ENCODE measurements at places on chromosomes 1 and 21. TPM values are rescaled to one million over a fixed set of nuclear protein-coding genes. Genes with fewer than 3 reads are reported as not detected.

GRCh38 chr21:42332557-42333317 lies 17.5 kb upstream of the TFF3 start:
- no peak for DNase-seq

- peak; percentile 56 for DNase-seq
These were observed 61.4 kb upstream of the DIRAS3 start for GRCh38 chr1:68111519-68112436.

- DNase-seq = peak; percentile 13
These were observed 90.9 kb downstream of the LRRC8C start for GRCh38 chr1:89723863-89724262.

DNA sequence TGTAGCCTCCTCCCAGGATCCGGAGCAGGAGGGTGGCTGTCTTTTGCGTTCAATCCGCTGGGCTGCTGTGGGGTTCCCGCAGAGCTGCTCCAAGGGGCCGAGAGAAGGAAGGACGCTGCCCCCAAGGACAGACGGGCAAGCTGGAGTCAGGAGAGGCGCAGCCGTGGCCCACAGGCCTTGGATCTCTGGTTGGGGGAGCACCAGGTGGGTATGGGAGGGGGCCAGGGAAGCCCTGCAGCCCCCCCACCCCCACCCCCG lies 15.9 kb upstream of the SKI start:
- no peak for DNase-seq

DNA sequence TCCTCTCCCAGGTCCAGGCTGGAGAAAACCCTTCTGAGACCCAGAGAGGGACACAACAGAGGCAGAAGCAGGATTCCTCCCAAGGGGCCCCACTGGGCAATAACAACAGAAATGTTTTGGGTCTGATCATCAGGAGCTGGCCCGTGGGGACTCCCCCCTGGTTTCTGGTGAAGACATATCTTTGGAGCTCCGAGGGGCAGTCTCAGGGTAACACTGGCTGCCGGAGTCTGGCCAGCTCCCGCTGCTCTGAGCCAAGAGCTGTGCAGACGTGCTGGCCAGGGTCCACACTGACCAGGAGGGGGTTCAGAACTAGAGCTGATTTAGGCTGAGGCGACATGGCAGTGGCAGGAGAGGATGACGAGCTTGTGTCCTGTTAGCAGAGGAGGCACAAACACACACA lies 13.1 kb downstream of the ECE1 start:
- no peak for DNase-seq

GRCh38 chr1:211198880-211199279 lies 60.3 kb upstream of the RCOR3 start:
- DNase-seq = no peak

DNA sequence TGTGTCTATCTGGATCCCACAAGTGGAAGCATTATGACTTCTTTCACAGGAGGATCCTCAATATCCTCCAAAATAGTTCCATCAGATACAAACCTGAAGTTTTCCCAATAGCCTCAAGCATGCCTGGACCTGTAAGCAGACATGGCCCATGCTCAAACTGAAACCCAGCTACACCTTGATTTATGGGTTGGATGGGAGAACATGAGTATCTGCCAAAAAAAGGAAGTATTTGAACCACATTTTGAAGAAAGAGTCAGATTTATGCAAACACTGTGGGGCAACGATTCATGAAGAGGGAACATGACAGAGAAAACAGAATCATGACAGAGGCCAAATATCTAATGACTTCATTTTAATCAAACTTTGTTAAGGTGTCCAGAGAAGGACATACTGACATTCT lies 351.0 kb upstream of the NFIA start:
- no peak for DNase-seq

DNA sequence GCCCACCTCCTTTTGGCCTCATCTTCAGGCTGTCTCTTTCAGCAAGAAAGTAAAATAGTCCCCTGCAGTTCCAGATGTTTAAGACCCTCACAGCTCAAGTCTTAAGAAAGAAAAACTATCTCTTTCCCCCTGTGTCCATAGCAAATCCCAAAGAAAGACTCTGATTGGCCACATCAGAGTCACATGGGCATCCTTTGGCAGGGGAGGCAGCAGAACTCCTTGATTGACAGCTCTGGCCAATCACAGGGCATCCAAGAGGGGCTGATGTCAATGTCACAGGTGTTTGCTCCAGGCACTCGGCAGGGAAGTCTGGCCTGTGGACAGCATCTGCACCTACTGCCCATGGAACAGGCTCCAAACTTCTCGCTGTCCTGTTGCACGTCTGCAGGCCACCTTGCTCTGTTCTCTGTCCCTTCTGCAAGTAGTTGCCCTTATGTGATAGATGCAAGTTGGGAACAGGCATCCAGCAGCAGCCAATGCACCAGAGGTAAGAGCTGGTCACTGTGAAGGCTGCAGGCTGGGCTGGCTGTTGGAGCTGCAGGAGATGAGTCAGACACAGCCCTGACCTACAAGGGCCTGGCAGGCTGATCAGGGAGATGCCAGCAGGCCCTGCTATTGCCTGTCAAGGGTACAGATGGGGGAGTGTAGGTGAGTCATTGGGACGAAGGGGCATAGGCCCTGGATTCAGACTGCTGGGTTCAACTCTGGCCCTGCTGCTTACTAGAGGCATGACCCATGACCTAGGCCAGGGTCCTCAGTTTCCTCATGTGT lies 96.8 kb upstream of the TMEM51 start:
- DNase-seq = no peak

DNA sequence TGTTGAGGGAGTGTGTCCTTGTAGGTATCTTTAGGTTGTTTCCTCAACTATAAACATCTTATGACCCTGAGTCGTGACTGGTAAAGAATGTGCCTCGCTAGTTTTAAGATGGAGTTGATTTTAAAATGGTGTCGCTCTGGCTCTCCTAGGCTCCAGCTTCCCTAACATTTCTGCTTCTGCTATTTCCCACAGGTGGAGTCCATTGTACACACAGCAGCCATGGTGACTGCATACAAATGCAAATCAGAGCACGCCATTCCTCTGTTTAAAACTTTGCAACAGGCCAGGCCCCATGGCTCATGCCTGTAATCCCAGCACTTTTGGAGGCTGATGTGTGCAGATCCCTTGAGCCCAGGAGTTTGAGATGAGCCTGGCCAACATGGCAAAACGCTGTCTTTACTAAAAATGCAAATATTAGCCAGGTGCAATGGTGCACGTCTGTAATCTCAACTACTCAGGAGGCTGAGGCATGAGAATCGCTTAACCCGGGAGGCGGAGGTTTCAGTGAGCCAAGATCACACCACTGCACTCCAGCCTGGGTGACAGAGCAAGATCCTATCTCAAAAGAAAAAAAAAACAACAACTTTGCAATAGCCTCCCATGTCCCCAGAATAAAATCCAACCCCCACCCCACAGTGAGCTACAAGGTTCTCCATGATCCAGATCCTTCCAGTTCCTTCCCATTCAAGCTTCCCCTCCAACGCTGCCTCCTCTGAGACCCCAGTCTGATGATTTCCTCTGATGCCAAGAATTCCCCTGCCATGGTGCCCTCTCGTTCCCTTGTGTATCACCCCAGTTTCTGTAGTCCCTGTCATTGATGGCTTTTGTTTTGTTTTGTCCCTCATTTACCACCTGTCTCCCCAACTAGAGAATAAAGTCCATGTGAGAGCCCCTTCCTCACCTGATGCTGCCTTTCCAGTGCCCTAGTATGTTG lies 36.9 kb upstream of the KLHDC7A start:
- no peak for DNase-seq

GRCh38 chr1:22932803-22933470 lies 39.7 kb downstream of the LACTBL1 start:
- DNase-seq = no peak

GRCh38 chr1:115697619-115698018 lies 55.8 kb downstream of the VANGL1 start:
- DNase-seq = no peak

- no peak for DNase-seq
These were observed 274.1 kb downstream of the FOXD2 start for GRCh38 chr1:47711848-47712492.

DNA sequence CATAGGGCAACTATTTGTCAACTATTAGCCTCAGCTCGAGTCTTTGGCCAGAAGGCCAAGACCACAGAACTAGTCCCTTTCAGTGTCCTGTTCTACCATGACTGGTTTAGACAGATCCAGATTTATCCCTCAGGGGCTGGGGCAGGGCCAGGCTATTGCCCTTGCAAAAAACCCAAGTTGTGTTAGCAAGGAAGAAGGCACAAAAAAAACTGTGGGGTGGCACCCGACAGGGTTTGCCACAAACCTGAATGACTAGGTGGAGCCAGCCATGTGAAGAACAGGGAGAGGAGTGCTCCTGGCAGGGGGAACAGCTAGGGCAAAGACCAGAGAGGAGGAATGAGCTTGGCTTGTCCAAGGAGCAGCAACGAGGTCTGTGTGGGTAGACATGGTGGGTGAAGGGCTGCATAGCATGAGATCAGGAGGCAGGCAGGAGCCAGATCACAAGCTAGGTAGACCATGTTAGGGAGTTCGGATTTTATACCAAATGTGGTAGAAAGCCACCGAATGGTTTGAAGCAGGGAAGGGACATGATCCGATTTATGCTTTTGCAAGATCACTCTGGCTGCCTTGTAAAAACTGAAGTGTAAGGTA lies 4.3 kb downstream of the DCST1 start:
- DNase-seq = no peak

DNA sequence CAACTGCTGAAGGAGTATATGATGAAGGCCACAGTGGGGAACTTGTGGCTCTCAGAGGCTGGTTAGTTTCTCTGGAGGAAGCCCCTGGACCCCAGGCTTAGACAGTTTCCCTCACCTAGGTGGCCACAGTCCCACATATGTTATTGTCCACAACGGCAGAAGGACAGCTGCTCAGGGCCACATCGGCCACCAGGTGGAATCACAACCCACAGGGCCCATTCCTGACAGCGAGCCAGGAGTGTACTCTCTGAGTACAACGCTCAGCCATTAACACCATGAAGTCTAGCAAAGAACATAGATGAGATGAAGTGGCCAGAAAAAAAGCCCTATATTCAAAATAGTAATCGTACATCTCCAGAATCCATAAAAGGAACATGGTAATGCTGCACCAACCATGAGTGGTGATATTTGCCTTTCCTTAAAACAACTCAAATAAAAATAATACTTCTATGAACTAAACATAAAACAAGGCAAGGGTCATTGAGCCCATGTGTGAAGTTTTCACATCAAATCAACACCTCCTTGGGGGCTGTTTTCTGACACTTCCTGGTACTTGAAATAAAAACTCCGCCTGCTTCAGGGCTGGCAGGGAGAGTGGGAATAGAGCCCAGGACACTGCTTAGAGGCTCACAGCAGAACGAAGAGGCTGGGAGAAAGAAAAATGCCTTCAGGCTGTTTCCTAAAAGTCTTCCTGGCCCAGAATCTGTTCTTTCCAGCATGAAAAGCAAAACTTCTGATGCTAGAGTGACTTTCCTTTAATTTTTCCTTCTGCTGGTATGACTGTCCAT lies 383.3 kb downstream of the HHAT start:
- DNase-seq = no peak

DNA sequence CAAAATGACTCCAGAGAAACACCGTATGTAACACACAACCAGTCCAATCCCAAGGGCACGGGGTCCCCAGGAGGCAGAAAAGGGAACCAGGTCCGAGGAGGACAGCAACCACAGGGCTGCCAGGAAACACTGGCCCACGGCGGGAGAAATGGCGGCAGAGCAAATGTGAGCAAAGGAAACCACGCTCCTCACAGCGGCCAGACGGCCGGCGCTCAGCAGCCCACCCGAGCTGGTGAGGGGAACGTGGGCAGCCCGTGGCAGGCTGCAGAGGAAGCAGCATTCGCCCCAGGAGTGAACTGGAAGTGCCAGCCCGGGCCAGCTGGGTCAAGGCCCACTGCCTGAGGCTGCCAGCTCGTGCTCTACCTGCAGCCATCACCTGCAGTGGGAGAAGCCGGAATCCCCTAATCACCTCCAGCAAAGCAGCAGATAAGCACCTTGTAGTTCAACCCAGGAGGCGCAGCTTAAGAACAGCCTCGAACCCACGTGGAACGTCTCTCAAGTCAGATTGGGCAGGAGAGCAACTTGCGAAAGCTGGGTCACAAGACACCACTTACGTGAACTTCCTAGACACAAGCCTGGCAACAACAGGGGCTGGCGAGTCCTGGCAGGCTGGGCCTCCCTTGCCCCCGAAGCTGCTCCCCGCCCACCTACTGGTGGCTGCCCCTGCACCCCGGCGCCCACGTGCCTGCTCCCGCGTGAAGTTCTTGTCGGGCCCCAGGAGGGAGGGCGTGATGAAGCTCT lies 6.7 kb downstream of the SLC19A1 start:
- no peak for DNase-seq

DNA sequence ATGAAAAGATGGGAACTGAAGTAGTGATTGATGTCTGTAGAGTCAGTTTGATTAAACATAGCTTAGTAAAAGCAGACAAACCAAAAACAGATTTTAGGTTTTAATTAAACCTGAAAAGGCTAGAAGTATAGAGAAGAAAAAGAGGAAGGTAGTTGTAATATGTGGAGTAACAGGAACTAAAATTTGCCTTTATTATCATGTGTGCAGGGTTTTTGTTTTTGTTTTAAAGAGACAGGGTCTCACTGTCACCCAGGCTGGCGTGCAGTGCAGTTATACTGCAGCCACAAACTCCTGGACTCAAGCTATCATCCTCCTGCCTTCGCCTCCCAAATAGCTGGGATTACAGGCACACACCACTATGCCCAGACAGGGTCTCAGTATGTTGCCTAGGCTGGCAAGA lies 6.0 kb downstream of the TOR1AIP1 start:
- DNase-seq = no peak

- no peak for DNase-seq
These were observed 97.3 kb downstream of the TTLL7 start for GRCh38 chr1:83901547-83902155.

- no peak for DNase-seq
These were observed 1.4 kb downstream of the NCAM2 start for GRCh38 chr21:20999659-21000058.

DNA sequence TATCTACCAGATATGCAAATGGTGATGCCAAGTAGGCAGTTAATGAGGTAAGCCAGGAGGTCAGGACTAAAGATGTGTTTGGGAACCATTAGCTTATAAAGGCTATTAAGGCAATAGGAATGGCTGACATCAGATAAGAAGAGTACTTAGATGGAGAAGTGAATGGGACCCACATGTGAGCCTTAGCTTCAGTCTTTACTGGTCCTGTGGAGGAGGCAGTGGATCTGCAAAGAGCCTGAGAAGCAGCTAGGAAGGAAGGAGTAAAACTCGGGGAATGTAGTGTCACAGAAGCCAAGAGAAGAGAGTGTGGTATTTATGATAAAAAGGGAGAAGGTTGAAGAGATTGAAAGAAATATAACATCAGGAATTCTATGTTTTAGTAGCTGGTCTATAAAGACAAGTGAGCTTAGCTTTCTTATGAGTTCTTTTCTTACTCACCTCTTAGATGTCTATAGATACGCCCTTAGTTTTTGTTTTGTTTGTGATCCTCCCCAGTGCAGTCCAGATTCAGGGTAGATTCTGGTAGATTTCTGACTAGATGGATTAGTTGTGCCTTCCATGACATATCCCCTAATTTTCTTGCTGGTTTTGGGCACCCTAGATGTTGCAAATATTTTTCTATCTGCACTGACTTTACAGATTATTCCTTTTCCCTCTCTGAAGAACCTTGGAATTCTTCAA lies 39.4 kb downstream of the SLAMF6 start:
- DNase-seq = no peak

C4BPA gene
- total RNA-seq = not detected

S100A7A gene
- total RNA-seq = not detected

VSIG8 gene
- total RNA-seq = not detected

FAM229A gene
- total RNA-seq = 13.4 TPM

FCER1G gene
- 18.6 TPM for total RNA-seq

ZNF683 gene
- total RNA-seq = not detected

PADI2 gene
- total RNA-seq = 156 TPM

EIF3I gene
- 211 TPM for total RNA-seq

RPE65 gene
- not detected for total RNA-seq

ZC3H12A gene
- 7.3 TPM for total RNA-seq

LMX1A gene
- not detected for total RNA-seq

REN gene
- 0.22 TPM for total RNA-seq

Data from gastrocnemius medialis (tissue), 4 donors.